Foreskin fibroblast (primary cell): ENCODE measurements at places on chromosomes 11 and 22.

DNA sequence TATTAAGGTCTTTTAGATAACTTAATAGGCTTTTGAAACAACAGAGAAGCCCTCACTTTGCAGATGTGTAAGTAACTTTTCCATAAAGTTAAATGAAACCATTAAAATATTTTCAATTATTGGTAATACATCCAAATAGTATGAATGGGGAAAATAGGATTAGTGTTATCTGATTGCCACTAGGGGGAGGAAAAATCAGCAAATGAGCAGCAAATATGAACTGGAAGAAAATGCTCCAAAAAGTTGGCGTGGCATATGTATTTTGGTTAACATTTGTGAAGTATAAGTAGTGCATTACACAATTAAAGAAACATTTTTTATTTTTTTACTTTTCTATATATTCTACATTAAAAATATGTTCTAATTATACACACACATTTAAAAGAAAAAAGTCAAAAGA is 259.8 kb upstream of the ANO5 start:
- no peak for DNase-seq

- no peak for DNase-seq
Observed at GRCh38 chr22:36635483-36635882, 68.1 kb downstream of the CACNG2 start.

GRCh38 chr22:30926706-30927105 is 41.9 kb downstream of the MORC2 start:
- no peak for DNase-seq

- no peak for DNase-seq
Observed at GRCh38 chr11:114225661-114226060, 70.5 kb upstream of the NNMT start.

- no peak for DNase-seq
Observed at GRCh38 chr11:70526116-70527045, 128.1 kb downstream of the CTTN start.

- DNase-seq: no peak
Observed at GRCh38 chr11:113554526-113554925, 79.3 kb upstream of the DRD2 start.

- no peak for DNase-seq
Observed at GRCh38 chr11:124434699-124435098, 10.0 kb upstream of the OR8B4 start.
